ENCODE measurements at places on chromosomes 6 and 20.

DNA sequence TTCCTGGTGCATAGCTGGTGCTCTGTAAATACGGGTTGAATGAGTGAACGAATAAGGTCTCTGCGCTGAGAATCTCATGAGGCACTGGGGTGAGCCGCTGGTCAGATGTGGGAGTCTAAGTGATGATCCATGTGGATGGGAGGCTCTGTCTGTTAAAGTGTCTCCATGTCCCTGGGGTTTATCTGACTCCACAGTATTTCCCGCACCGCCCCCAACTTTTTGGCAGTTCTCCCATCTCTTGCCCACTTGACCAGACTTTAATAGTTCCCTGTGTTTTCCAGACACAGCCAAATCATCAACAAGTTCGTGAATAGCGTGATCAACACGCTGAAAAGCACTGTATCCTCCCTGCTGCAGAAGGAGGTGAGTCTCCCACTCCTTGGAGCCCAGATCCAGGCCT lies 9.9 kb downstream of the BPIFA2 start:
- DNase-seq = no peak

GRCh38 chr6:111973118-111973761 lies 80.7 kb upstream of the CCN6 start:
- DNase-seq = peak; percentile 73

DNA sequence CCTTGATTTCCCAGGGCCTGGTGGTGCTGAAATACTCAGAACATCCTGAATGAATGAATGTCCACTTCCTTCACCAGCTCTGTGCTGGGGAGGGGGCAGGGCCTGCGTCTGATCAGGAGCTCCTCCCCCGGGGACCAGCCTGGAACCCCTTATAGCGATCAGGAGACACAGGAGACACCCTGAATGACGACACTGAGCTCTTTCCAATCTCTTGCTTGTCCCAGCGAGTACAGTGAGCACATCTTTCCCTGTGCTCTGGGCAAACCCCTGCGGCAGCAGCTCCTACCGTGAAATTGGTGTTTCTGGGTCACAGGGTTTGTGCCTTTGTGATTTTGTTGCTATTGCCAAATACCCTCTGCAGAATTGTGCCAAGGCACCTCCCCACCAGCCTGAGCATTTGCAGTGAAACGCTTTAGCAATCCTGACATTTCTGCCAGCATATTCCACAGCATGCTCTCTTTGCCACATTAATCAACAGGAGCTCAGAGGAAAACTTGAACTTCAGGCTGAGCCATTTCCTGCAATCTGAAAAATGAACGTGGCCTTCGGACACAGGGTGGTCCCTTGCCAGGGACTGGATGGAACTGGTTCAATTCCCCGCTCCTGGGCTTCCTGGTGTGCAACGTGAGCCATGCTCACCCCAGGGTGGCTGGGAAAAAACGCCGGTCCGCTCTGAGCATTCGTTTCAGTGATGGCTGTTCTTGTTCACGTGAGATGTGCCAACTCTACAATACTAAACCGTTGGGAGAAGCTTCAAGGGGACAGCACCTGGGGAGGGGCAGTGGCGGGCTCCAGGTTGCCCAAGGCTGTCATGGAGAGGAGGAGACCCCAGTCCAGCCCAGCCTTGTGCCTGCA lies 23.1 kb upstream of the MRGBP start:
- DNase-seq = no peak

GRCh38 chr20:4873396-4873795 lies 127.9 kb downstream of the SLC23A2 start:
- DNase-seq = no peak

GRCh38 chr6:150301846-150302519 lies 66.8 kb upstream of the IYD start:
- DNase-seq = no peak

GRCh38 chr6:133730881-133731280 lies 158.0 kb upstream of the TCF21 start:
- no peak for DNase-seq

DNA sequence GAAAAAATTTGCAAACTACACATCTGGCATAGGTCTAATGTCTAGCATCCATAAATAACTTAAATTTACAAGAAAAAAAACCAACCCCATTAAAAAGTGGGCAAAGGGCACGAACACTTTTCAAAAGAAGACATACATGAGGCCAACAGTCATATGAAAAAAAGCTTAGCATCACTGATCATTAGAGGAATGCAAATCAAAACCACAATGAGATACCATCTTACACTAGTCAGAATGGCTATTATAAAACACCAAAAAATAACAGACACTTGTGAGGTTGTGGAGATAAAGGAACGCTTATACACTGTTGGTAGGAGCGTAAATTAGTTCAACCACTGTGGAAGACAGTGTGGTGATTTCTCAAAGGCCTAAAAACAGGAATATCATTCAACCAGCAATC lies 33.7 kb upstream of the EPB41L2 start:
- no peak for DNase-seq

- DNase-seq = no peak
Measured at GRCh38 chr6:75483136-75483952, 10.3 kb downstream of the FILIP1 start.

DNA sequence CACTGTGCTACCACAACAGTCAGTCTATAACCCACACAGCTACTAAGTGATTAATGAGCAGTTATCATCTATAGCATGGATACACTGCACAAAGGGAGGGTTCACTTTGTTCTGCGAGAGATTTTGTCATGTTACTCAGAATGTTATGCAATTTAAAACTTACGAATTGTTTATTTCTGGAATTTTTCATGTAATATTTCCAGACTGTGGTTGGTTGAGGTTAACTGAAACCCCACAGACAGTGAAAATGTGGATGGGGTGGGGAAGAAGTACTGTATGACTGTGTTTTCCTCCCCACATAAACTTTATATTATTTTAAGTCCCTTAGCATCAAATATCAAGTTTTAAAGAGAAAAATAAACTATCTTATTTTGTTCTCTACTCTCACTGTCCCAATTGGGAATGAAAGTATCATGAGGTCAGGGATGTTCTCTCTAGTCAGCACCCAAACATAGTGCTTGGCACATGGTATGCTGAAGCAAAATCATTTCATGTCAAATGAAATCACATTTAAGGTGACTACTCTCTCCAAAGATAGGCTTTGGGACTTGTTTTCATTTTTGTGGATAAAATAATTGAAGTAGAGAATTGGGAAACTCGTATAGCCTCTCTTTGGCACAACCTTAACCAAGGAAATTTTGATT lies 25.4 kb downstream of the DOP1A start:
- no peak for DNase-seq

- DNase-seq = no peak
Measured at GRCh38 chr6:70957284-70957617, 391 bp upstream of the B3GAT2 start.

DNA sequence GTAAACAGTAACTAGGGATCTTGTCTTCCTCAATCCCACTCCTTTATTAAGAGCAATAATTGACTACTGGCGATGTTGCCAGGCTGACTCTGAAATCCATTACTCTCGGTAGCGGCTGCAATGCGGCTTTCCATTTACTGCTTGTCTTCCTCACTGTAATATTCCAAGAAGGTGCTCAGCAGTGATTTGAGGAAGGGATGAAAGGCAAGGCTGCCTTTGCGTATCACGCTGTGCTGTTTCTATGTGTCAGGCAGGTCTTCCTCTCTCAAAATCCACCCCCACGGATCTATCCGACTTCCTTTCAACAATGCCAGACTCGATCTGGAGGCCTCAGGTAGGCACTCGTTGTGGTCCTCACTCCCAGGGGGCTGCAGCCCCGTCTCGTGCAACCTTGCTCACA lies 261.4 kb upstream of the CDH4 start:
- DNase-seq = no peak

- DNase-seq = no peak
Measured at GRCh38 chr6:41598670-41599014, 39.6 kb upstream of the MDFI start.

DNA sequence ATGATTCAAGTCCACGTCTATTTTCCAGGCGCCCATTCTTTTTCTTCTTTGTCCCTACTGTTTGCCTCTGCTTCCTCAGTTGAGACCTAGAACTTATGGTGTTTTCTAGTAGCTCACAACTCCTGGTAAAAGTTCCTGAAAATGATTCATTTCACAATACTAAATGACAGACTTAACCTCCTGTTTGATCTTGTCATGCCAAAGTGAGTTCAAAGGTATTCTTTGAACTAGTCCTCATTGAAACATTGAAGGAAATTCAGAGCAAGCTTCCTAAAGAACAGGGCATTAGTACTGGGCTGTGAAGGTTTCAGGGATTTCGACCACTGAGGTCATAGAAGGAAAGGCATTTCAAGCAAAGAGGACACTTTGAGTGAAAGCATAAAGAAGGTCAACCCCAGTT lies 132.8 kb downstream of the IBTK start:
- DNase-seq = no peak

DNA sequence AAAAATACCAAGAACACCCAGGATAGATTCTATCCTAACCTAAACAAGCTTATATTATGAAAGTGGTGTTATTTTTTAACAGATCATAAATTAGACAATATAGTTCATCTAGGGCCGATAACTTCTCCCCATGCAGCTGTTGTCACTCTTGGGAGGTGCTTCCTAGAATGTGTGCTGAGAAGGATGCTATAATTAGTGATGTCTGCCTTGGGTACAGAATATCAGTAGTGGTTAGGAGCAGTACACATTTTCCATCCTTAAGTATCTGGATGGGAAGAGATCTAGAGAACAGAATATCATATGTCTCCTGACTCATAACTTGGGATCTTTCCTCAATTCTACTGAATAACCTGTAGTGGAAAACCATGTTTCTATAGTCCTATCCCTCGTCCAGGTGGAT lies 214.5 kb downstream of the BCKDHB start:
- DNase-seq = no peak

DNA sequence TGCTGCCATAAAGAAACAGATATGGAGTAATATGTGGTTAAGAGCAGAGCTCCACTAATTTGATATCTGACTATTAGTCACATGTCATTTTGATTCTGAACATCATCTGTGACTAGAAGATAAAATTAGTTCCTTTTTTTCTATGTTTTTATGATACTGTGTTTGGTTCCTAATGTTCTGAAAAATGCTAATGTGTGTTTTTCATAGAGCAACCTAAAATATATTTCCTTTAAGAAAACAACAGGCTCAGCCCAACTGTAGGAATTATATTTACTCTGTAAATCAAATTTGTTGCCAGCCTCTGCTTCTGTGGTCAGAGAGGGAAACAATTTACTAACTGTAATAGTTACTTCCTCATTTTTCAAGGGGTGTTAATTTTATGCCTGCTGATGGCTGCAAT lies 33.3 kb upstream of the TXLNB start:
- no peak for DNase-seq

- DNase-seq = no peak
Measured at GRCh38 chr6:160353950-160354496, 5.8 kb downstream of the SLC22A3 start.

GRCh38 chr6:802701-803100 lies 109.8 kb upstream of the EXOC2 start:
- DNase-seq = no peak

- no peak for DNase-seq
Measured at GRCh38 chr20:61598586-61598985, 346.5 kb downstream of the CDH4 start.

DNA sequence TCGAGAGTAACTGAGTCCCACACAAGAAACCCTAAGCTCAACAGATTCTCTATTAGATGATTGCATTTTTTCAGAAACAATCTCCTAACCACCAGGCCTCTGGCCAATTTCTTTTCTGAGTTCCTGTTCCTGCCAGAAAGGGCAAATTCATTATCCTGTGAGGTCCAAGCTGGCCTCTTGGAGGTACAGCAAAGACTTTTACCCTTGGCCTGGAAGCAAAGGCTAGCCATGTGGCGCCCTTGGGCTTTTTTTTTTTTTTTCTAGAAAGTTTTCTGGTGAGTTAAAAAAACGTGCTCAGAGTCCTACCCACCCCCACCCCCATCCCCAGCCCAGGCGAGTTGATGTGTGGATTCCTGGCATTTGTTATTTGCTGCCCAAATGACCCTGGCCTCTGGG lies 59.0 kb upstream of the EEF1A1 start:
- no peak for DNase-seq

GRCh38 chr6:10276106-10276505 lies 138.8 kb downstream of the TFAP2A start:
- DNase-seq = no peak

DNA sequence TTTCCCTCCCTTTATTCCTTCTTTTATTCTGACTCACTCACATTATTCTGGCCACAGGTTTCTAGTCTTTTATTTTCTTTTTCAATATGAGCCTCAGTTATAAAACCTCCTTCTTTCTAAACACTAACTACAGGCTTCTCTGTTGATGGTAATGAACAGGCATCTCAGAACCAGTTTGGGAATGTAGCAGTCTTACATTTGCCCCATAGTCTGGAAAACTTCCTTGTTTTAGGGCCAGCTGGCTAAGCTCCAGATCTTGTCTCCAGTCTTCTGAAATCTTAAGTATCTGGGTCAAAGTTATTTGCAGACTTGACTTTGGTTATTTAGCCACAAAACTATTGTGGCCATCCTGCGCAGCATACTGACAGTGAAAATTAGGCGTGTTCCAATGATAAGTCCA lies 97.0 kb upstream of the MAN1A1 start:
- no peak for DNase-seq

DNA sequence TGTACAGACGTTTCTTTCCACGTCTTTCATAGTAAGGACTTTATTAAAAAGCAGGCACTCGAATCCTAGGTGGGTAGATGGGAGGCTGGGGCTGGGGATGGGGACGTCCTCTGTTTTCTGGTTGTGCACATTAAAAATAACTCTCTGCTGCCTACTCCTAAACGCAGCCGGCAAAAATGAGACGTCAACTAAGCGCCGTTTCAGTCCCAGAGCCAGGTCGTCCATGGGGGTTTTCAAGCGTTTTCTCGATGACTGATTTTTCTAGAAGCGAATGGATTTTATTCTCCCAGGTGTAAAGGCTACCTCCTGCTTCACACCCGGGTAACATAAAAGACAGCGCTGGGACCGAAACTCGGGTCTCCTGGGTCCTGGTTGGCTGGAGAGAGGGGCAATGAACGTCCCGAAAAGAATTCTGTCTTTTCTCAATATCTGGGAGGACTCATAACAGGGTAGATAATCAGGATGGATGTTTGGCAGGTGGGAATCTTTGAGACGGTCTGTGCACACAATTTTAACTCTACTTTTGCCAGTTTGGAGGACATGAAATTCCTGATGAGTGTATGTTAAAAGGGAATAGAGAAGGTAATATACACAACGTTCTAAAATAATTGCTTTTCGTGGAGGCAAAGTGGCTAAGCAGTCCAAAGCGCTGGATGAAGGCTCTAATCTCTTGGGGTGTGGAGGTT lies 25.2 kb downstream of the GPX6 start:
- no peak for DNase-seq

DNA sequence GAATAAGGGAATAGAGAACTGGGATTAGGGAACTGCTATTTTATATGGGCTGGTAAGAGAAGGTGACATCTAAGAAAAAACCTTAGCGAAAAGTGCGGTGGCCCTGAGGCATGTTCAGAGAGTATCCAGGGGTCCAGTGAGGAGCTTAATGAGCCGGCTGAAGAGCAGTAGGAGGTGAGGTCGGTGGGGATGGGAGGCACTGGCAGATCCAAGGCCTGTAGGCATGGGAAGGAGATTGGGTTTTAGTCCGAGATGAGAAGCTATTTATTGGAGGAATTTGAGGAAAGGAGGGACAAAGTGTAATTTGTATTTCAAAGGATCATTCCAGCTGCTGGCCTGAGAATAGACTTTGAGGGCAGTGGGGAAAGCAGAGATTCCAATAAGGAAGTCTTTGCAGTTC lies 123.8 kb downstream of the QKI start:
- no peak for DNase-seq

GRCh38 chr6:125754566-125754965 lies 5.1 kb downstream of the HEY2 start:
- DNase-seq = no peak

Measured in activated naive CD4-positive, alpha-beta T cell treated with anti-CD3 and anti-CD28 coated beads, Interleukin-2, amount 50 U/mL, for 16 hours (primary cell).